Neural crest cell (in vitro differentiated cells): ENCODE measurements at places on chromosomes 12 and 14. TPM values are rescaled to one million over a fixed set of nuclear protein-coding genes. Genes with fewer than 3 reads are reported as not detected.

GRCh38 chr12:67649261-67649569 is 670 bp downstream of the DYRK2 start:
- no peak for DNase-seq
- no peak overlapping the region for H3K27ac ChIP-seq
- peaks cover 12% of the 10 kb centered on the region for H3K36me3 ChIP-seq
- peaks cover 6% of the 10 kb centered on the region for H3K27me3 ChIP-seq
- H3K4me1 ChIP-seq, result peaks cover 45% of the 10 kb centered on the region

DNA sequence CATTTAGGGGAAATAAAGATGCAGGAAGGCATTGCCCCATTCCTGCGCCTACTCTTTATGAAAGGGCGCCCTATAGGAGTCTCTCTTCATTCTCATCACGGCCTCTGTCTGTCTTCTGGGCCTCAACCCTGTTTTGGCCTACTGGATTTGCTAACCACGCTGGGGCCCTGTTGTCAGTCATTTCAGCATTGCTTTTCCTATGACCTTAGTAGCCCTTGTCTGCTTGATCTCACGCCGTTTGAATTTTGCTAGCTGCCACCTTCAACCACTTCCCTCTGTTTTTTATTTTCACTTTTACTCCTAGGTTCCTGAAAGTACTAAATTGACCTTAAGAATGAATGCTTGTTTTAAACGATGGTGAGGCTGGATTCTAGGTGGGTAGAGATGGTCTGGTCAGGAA is 139.0 kb downstream of the SYNE2 start:
- peaks cover 16% of the 10 kb centered on the region for H3K4me1 ChIP-seq
- no peaks in the 10 kb centered on the region for H3K27me3 ChIP-seq
- peaks cover 15% of the 10 kb centered on the region for H3K36me3 ChIP-seq
- H3K27ac ChIP-seq, result no peak overlapping the region

- H3K27ac ChIP-seq, result no peak overlapping the region
- peaks cover 6% of the 10 kb centered on the region for H3K4me1 ChIP-seq
- DNase-seq, result no peak
- no peak overlapping the region for H3K4me3 ChIP-seq
These were observed 256.2 kb upstream of the CPNE8 start for GRCh38 chr12:39161465-39162085.

The TPPP2 gene
- not detected in 2 replicates for total RNA-seq

DNA sequence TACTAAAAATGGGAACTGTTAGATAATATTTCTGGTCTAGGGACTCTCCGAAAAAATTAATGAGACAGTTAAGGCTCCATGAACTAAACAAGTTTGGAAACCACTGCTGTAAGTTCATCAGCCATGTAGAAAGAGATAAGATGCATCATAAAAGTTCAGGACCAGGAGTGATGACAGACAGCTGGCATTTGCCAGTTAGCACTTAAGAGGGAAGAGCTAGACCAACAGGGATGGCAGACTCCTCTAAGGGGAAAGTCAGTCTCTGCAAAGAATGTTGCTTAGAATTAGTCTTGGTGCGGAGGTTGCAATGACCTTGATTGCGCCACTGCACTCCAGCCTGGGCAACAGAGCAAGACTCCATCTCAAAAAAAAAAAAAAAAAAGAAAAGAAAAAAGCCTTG is 129.4 kb downstream of the SYNE2 start:
- H3K4me3 ChIP-seq, result no peak overlapping the region
- peaks cover 19% of the 10 kb centered on the region for H3K36me3 ChIP-seq
- peaks cover 2% of the 10 kb centered on the region for H3K4me1 ChIP-seq
- no peaks in the 10 kb centered on the region for H3K27me3 ChIP-seq

The LRIG3 gene
- 24.5 and 27.7 TPM in 2 replicates for total RNA-seq

- H3K4me1 ChIP-seq, result no peaks in the 10 kb centered on the region
- no peak for DNase-seq
- no peaks in the 10 kb centered on the region for H3K36me3 ChIP-seq
These were observed 477.9 kb downstream of the MED13L start for GRCh38 chr12:115799610-115800009.
